ENCODE measurements at places on chromosomes 1 and 21. TPM values are rescaled to one million over a fixed set of nuclear protein-coding genes. Genes with fewer than 3 reads are reported as not detected.

DNA sequence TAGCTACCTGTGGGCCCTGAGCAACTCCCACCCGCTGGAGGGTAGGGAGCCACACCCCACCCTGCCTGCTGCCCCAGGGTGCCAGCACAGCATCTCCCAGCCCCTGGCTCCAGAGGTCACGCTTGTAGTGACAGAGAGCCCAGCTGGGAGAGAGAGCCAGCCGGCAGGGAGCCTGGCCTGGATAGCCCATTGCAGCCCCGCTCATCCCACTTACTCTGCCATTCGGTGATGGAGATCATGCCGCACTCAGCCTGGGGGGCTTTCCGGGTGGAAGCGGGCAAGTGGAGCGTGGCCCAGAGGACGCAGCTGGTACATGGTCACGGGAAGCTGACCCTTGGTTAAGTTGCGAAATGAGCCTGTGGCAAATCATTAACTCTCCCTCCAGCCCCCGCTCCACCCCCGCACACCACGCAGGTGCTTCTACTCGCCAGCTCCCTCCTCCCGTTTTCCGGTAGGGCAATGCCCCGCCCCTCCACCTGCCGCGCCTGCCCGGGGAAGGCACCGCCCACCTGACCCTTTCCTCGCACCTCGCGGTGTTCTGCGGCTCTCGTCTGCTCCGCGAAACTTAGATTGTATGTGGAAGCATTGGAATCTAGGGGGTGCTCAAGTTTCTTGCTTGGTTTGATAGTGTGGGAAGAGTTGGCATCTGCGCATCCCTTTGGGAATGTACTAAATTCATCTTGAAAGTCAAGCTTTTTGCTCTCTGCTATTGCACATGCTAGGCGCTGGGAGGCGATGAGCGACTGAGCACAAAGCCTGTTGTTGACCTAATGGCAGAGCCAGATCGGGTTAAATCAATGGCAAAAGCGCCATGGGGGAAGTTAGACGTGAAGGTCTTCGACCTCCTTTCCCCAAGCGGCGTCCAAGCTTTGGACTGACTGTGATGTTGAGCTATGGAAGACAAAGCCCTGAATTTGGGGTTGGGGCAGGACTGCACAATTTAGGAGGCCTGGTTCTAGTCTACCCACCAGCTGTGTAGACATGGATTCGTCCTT is at the start of gene GOLT1A:
TSS of gene GOLT1A (minus strand) at position 321 of the 995 bp plus-strand sequence. CDS start at position 239, 82 bp downstream.
- H3K27me3 ChIP-seq: peaks cover 6% of the 10 kb centered on the region
- H3K4me3 ChIP-seq: no peak within 1 kb of the TSS
- H3K36me3 ChIP-seq: no peaks in the 10 kb centered on the region
- DNase-seq: peak; percentile 42
- H3K27ac ChIP-seq: no peak within 1 kb of the TSS

DNA sequence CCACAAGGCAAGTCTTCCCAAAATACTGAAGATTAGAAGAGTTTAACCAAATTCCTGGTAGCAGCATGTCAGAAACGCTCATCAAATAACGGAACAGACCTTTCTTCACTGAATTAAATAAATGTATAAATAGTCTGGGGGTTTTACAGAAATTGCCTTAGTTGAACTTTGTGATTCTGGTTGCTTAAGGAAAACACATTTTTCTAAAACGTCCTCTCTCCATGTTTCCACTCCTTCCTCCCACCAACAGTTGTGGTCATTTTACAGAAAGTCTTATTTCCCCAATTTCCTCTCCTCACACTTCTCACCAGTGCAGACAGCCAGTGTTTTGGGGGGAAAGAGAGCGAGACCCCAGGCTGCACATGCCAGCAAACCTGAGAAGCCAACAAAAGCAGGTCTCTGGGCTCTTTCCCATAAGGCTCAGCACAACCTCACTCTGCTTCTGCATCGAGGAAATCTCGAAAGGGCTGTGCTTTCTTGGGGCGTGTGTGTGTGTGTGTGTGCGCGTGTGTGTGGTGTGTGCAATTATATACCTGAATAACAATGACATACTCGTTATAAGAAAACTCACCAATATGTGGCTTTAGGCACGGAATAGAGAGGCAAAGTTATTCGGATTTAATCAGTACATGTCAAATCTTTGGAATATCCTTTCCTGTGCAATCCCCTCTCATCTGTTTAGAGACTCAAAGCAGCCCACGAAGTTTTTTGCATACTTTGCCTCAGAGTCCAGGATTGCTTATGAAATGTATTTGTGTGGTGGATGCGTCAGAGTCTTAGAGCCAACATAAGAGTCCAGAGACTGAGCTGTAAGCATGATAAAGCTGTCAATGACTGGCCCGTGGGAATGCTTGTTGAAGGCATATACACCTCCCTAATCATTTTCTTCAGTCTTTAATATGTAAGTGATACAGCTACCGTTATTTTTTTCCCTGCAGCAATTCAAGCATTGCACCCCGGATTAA is 2.0 kb downstream of the KCNJ15 start:
- H3K36me3 ChIP-seq: no peaks in the 10 kb centered on the region
- H3K27me3 ChIP-seq: no peaks in the 10 kb centered on the region
- no peaks in the 10 kb centered on the region for H3K4me1 ChIP-seq
- H3K4me3 ChIP-seq: no peak overlapping the region
- no peak for DNase-seq

GRCh38 chr1:164380893-164381292 is 178.1 kb upstream of the PBX1 start:
- H3K27me3 ChIP-seq: no peaks in the 10 kb centered on the region
- no peak for DNase-seq
- H3K27ac ChIP-seq: no peak overlapping the region
- no peaks in the 10 kb centered on the region for H3K4me1 ChIP-seq
- no peak overlapping the region for H3K4me3 ChIP-seq

- DNase-seq: no peak
- no peaks in the 10 kb centered on the region for H3K27me3 ChIP-seq
- H3K4me1 ChIP-seq: no peaks in the 10 kb centered on the region
- peaks cover 85% of the 10 kb centered on the region for H3K36me3 ChIP-seq
These were observed 126.4 kb downstream of the CLIC6 start for GRCh38 chr21:34795175-34795547.

DNA sequence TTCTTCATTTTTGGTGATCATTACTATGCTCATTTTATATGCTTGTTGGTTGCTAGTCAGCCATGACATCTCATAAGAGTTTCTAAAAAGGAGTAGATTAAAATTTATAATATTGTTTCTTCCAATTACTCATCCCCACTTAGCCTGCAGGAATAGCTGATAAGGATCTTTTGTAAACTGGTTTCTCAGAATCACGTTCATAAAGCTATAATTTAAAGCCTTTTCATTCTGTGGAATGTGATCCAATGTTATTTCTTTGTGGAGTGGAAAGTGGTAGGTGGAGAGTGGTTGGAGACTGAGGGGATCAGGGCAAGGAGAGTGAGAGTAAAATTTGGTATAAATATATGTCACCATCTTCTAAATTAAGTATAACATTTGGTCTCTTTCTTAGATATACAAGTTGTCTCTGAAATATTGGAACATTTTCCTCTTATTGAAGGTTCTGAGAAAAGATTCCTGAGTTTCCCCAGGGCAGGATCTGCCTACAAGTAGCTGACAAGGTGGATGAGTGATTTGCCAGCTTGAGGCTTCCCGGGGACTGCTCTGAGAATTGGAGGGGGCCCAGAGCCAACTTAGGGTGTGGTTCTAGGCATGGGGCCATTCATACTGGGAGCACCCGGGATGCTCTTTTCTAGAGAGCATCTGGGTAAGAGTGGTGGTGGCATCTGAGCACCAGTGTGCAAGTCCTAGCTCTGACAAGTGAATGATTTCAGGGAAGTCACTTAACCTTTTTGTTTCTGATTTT is 116.4 kb downstream of the TBX19 start:
- H3K27ac ChIP-seq: no peak overlapping the region
- no peaks in the 10 kb centered on the region for H3K36me3 ChIP-seq
- peaks cover 2% of the 10 kb centered on the region for H3K27me3 ChIP-seq
- no peak overlapping the region for H3K4me3 ChIP-seq

The LYPD8 gene
- 0.22 TPM for polyA plus RNA-seq

- no peaks in the 10 kb centered on the region for H3K36me3 ChIP-seq
- H3K27ac ChIP-seq: no peak overlapping the region
- H3K27me3 ChIP-seq: no peaks in the 10 kb centered on the region
These were observed 25.5 kb downstream of the ROR1 start for GRCh38 chr1:63799307-63799706.

DNA sequence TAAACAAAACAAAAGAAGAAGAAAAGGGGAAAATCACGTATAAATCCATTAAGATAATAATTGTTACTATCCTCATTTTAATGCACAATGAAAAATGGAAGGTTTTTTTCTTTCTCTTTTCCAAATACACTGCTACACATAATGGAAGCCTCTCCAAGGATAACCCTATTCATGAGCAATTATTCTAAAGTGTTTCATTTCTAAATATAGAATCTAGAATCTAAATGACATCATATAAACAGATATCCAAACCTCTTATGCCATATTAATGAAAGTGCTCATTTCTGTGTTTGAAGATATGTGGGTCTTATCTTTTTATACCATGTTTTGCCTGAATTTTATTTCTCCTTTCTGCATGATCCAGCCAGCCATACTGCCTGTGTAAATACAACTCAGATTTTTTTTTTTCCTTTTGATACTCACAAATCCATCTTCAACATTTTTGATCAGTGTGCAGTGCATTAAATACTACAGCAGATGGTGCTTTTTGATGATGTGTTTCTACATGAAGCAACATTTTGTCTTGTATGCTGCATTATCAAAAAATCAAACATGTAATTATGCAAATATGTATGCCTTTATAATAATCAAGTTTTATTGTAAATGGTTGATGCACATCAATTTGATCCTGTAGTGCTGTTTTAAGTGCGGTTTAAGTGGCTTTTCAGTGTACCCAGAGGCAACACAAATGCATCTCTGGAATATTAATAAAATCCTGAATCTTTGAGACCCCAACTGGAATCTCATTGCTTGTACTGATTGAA is 625.6 kb upstream of the PTBP2 start:
- no peak overlapping the region for H3K4me3 ChIP-seq
- H3K4me1 ChIP-seq: no peaks in the 10 kb centered on the region
- no peak overlapping the region for H3K27ac ChIP-seq
- DNase-seq: no peak

DNA sequence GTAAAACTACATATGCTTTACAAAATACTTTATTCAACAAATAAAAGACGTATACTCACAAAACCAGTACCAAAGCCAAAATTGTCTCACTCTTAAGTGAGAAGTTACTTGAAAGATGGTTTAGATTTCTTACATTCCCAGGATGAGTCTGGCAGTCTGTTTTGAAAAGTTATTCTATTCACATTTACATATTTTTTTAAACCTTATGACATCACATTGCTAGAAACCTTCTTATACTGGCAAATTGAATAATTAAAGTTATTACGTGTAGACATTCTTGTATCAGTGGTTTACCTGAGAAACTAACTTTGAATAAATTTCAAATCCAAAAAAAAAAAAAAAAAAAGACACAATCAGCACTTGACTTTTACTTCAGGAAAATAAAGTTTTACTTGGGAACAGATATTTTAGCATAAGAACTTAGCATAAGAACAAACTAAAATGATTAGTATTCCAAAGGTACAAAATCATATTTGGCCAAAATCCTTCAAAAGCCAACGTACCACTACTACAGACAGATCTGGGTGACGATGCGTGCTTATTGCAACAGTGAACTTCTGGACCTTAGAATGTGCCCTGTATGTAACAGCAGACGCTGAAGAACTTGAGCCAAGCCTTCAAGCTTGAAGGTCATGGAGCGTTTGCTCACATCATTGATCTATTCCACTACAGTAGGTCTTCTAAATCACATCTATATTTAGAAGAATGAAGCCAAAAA is 2.5 kb downstream of the CDC42BPA start:
- H3K4me1 ChIP-seq: peaks cover 14% of the 10 kb centered on the region
- no peak overlapping the region for H3K4me3 ChIP-seq
- peaks cover 46% of the 10 kb centered on the region for H3K27me3 ChIP-seq

The NBPF26 gene
- polyA plus RNA-seq: 4.8 TPM

- H3K27me3 ChIP-seq: no peaks in the 10 kb centered on the region
- H3K27ac ChIP-seq: no peak overlapping the region
- DNase-seq: no peak
- H3K36me3 ChIP-seq: no peaks in the 10 kb centered on the region
- H3K4me1 ChIP-seq: no peaks in the 10 kb centered on the region
These were observed 5.9 kb upstream of the SPRR2E start for GRCh38 chr1:153100245-153100644.

GRCh38 chr1:31007462-31007991 is 58.0 kb downstream of the PUM1 start:
- peaks cover 47% of the 10 kb centered on the region for H3K4me1 ChIP-seq
- peak overlapping the region; percentile 20 for H3K27ac ChIP-seq
- H3K4me3 ChIP-seq: peak overlapping the region; percentile 33
- no peak for DNase-seq
- no peaks in the 10 kb centered on the region for H3K27me3 ChIP-seq

- H3K27me3 ChIP-seq: no peaks in the 10 kb centered on the region
- H3K4me1 ChIP-seq: no peaks in the 10 kb centered on the region
- no peaks in the 10 kb centered on the region for H3K36me3 ChIP-seq
- H3K4me3 ChIP-seq: no peak overlapping the region
These were observed 213.0 kb downstream of the CAMTA1 start for GRCh38 chr1:6998267-6998666.
